ENCODE measurements at places on chromosomes 12 and 14. TPM values are rescaled to one million over a fixed set of nuclear protein-coding genes. Genes with fewer than 3 reads are reported as not detected.

Gene SERPINA3
- not detected for total RNA-seq

Gene FBRSL1
- 58.3 TPM for total RNA-seq

Gene PRKD1
- total RNA-seq = not detected

Gene C3AR1
- 3.6 TPM for total RNA-seq

Gene SLC4A8
- 10.4 TPM for total RNA-seq

Gene KRT78
- total RNA-seq = not detected

Gene OR6C65
- not detected for total RNA-seq

Gene PRB2
- not detected for total RNA-seq

Gene SLC8A3
- total RNA-seq = not detected

Gene AMN
- 0.32 TPM for total RNA-seq

Gene CEP128
- total RNA-seq = 32.2 TPM

Data from T-helper 2 cell treated with Interferon-gamma antibody and Interleukin-4, amounts not matched to agents 100 ng/mL and 5 ng/mL, for 36 hours (primary cell).